Renal cortex interstitium (tissue), 15 donors: ENCODE measurements at places on chromosomes 7 and 10.
A peak's percentile ranks its signal among the peaks of the same experiment; 100 is the strongest.

- DNase-seq, result no peak
Measured at GRCh38 chr10:35691522-35692236, 49.6 kb upstream of the FZD8 start.

- peak; percentile 84 for DNase-seq
Measured at GRCh38 chr10:100662067-100662466, 83.3 kb upstream of the PAX2 start.

DNA sequence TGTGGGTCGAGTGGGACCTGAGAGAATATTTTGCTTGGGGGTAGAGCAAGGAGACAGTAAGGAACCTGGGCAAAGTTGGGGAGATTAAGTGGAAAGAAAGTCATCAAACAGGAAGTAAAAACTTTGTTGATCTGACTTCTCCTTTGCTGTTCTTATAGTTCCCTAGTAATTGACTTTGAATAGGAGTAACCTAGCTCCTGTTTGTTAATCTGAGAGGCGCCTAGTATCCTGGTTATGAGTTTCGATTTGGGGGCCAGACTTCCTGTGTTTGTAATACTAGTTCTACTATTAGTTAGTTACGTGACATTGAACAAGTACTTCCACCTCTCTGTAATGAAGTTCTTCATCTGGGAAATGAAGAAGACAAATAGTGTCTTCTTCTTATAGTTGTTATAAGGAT lies 99.1 kb downstream of the ZNF365 start:
- DNase-seq, result no peak

DNA sequence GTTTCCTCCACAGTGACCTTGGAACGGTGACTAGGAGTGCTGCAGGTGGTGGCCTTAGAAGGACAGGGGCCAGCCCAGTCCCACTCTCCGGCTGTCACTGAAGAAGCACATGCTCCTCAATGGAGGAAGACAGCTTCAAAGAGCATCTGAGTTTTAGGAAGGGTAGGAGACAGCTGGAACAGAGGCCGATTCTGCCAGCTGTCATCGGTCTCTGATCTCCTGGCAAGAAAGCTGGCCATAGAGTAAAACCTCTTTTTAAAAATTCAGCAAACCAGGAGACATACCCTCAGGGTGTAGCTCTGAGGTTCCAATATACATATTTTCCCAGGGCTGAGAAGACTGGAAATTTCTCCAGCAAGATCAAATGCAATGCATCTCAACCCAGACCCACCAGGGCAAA lies 55.9 kb downstream of the KCNMA1 start:
- DNase-seq, result no peak

DNA sequence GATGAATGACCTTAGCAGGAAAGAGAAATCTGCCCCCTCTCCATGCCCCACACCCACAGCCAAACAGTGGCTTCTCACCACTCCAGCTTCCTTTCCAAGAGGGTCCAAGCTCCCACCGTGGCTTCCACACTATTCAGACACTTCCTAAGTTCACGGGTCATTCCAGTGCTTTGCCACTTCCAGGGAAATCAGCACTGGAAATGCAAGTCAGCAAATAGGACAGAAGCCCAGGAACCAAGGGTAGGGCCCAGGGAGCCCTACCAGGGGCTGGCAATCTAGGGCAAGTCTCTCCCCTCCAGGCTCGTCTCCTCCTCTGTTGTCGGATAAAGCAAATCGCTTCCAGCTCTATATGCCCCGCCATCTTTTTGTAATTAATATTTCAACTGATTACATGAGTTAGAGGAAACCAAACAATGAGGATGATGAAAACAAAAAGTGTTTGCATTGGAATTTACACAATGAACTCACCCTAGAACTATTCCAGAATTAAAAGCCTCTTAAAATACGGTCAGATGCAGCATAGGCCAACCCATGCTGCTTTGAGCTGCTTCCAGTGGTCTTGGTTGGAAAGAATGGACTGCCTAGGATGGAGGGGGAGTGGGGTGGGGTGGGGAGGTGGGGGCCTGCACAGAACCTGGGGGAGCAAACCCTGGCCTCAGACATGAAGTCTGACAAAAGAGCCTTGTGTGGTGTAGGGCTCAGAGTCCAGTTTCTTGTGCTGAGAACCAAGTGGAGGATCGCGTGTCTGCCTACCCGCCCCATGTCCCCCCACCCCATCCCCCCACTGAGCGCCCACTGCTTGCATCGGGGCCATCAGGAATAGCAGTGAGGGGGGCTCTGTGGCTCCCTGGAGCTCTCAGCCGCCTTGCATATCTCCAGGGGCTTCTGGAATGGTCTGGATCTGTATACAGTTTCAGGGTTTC lies 74.6 kb upstream of the CPXM2 start:
- no peak for DNase-seq

GRCh38 chr7:28280516-28280915 lies 99.9 kb upstream of the JAZF1 start:
- no peak for DNase-seq
